Retinal pigment epithelial cell (primary cell): ENCODE measurements at places on chromosomes 4 and X.

GRCh38 chr4:140286456-140286855 is 87.0 kb upstream of the SCOC start:
- no peak for DNase-seq

- DNase-seq = no peak
Measured at GRCh38 chrX:123570011-123570590, 162.8 kb downstream of the THOC2 start.

GRCh38 chrX:633985-634958 is 3.7 kb downstream of the SHOX start:
- no peak for DNase-seq

- no peak for DNase-seq
Measured at GRCh38 chr4:149605601-149606378, 209.9 kb downstream of the IQCM start.

- no peak for DNase-seq
Measured at GRCh38 chr4:138678985-138679746, 336.4 kb upstream of the NOCT start.
